ENCODE measurements at places on chromosomes 2 and 18. TPM values are rescaled to one million over a fixed set of nuclear protein-coding genes. Genes with fewer than 3 reads are reported as not detected.
A peak's percentile ranks its signal among the peaks of the same experiment; 100 is the strongest.

DNA sequence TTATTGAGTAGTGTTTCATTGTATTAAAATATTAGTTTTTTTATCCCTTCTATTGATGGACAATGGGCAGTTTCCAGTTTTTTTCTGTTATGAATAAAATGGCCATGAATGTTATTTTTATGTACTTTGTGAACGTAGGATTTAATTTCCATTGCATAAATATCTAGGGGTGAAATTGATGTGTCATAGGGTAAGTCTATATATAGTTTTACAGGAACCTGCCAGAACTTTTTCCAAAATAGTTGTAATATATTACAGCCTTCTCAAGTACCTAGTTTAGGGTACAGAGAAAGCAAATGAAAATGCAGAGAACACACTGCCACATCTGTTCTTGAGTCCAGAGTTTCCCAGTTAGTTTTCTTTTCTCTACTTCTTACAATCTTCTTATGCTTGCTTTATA lies 378.6 kb downstream of the MEIS1 start:
- H3K4me1 ChIP-seq: no peaks in the 10 kb centered on the region
- no peak overlapping the region for H3K27ac ChIP-seq
- H3K4me3 ChIP-seq: no peak overlapping the region
- DNase-seq: no peak
- H3K27me3 ChIP-seq: no peaks in the 10 kb centered on the region

GRCh38 chr2:188314314-188315054 lies 22.8 kb downstream of the GULP1 start:
- no peak overlapping the region for H3K4me3 ChIP-seq
- H3K36me3 ChIP-seq: peaks cover 24% of the 10 kb centered on the region
- no peaks in the 10 kb centered on the region for H3K27me3 ChIP-seq
- peak overlapping the region; percentile 15 for H3K27ac ChIP-seq
- peaks cover 7% of the 10 kb centered on the region for H3K4me1 ChIP-seq
- DNase-seq: no peak

- H3K36me3 ChIP-seq: no peaks in the 10 kb centered on the region
- no peak overlapping the region for H3K4me3 ChIP-seq
- peaks cover 6% of the 10 kb centered on the region for H3K4me1 ChIP-seq
Measured at GRCh38 chr2:66580166-66581049, 145.5 kb downstream of the MEIS1 start.

GRCh38 chr18:13221869-13222855 lies 3.6 kb downstream of the LDLRAD4 start:
- H3K27ac ChIP-seq: no peak overlapping the region
- H3K4me3 ChIP-seq: no peak overlapping the region
- no peaks in the 10 kb centered on the region for H3K4me1 ChIP-seq

DNA sequence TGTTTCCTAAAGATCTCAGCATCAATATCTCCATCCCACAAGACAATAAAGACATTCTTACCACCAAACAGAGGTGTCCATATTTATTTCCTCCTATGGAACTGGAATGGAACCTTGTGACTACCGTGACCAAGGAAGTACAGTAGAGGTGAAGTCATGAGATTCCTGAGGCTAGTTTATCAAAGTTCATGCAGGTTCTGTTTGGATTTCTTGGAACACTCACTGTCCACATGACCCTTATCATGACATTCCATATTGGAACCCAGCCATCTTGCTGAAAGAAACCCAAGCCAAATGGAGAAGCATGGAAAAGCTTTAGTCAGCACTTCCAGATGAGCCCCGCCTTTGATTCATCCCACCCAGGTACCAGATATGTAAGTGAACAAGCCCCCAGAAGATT lies 516.0 kb upstream of the POU3F3 start:
- H3K4me1 ChIP-seq: no peaks in the 10 kb centered on the region
- H3K27ac ChIP-seq: no peak overlapping the region
- H3K27me3 ChIP-seq: no peaks in the 10 kb centered on the region
- no peak for DNase-seq

GRCh38 chr2:160061533-160061932 lies 882 bp downstream of the PLA2R1 start:
- DNase-seq: no peak
- peak overlapping the region; percentile 90 for H3K4me3 ChIP-seq
- H3K4me1 ChIP-seq: peaks cover 3% of the 10 kb centered on the region
- no peaks in the 10 kb centered on the region for H3K27me3 ChIP-seq
- H3K36me3 ChIP-seq: peaks cover 5% of the 10 kb centered on the region

GRCh38 chr2:219183151-219183772 lies 5.2 kb downstream of the RETREG2 start:
- no peak overlapping the region for H3K27ac ChIP-seq
- H3K4me1 ChIP-seq: 0 out of 2 replicates have a peak, but pooled peaks cover 3% of the 10 kb centered on the region
- H3K36me3 ChIP-seq: peaks cover 16% of the 10 kb centered on the region
- no peak overlapping the region for H3K4me3 ChIP-seq

Gene LYG1
- 0.31 TPM for total RNA-seq

Data from H9 (cell line).